ENCODE measurements at places on chromosomes 16 and 17. TPM values are rescaled to one million over a fixed set of nuclear protein-coding genes. Genes with fewer than 3 reads are reported as not detected.

Gene KCNH6
- 0.07 TPM for total RNA-seq

Gene RNF222
- 0.14 TPM for total RNA-seq

Gene POLR3E
- total RNA-seq: 39.4 TPM

Gene OR4D2
- total RNA-seq: not detected

DNA sequence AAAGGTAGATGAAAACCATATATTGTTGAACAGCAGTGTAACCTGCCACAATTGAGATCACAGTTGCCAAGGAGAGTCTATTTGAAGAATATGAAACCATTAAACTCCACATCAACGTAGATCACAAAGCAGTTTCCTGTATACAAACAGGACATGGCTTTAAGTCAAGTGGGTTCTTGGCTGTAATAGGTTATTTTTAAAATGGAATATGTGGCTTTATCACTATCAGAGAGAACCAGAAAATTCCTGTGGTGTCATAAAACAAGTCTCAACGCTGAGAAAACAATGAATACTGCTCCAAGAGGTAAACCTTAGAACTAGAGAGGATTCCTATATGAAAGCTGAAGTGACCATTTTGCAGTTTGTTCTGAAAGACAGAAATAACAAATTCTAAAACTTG, 999.7 kb downstream of the CDH11 start:
- no peak for DNase-seq

GRCh38 chr16:2692948-2693651, 10.8 kb downstream of the KCTD5 start:
- peak; percentile 59 for DNase-seq

GRCh38 chr17:20012017-20012536, 2.9 kb downstream of the SPECC1 start:
- no peak for DNase-seq

DNA sequence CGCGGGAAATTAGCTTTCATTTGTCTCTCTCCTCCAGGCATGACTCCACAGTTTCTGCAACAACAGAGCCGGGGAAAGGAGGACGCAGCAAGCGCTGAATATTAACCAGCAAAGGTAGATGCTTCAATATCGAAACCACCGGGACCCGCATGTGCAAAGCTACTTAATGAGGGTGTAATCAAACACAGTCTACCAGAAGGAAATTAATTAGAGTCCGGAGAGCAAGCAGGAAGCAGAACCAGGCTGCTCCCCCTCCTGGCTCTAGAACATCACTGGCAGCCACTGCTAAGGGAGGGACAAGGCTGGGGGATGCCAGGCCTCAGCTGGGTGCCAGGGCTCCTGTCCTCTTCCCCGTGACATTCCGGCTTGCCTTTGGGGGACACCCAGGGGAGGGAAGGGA, 21.7 kb downstream of the LRRC75A start:
- DNase-seq: no peak

GRCh38 chr17:48131216-48131824, 23.8 kb downstream of the SNX11 start:
- peak; percentile 37 for DNase-seq

GRCh38 chr16:67384778-67385510, 8.4 kb downstream of the TPPP3 start:
- no peak for DNase-seq

All from kidney epithelial cell (primary cell).